ENCODE measurements at places on chromosomes 1 and 21.

GRCh38 chr21:35258521-35258920 is 209.4 kb upstream of the RUNX1 start:
- DNase-seq = no peak

GRCh38 chr1:42431514-42431913 is 24.3 kb downstream of the ZMYND12 start:
- DNase-seq = no peak

GRCh38 chr1:209388358-209388757 is 195.2 kb upstream of the CAMK1G start:
- no peak for DNase-seq

DNA sequence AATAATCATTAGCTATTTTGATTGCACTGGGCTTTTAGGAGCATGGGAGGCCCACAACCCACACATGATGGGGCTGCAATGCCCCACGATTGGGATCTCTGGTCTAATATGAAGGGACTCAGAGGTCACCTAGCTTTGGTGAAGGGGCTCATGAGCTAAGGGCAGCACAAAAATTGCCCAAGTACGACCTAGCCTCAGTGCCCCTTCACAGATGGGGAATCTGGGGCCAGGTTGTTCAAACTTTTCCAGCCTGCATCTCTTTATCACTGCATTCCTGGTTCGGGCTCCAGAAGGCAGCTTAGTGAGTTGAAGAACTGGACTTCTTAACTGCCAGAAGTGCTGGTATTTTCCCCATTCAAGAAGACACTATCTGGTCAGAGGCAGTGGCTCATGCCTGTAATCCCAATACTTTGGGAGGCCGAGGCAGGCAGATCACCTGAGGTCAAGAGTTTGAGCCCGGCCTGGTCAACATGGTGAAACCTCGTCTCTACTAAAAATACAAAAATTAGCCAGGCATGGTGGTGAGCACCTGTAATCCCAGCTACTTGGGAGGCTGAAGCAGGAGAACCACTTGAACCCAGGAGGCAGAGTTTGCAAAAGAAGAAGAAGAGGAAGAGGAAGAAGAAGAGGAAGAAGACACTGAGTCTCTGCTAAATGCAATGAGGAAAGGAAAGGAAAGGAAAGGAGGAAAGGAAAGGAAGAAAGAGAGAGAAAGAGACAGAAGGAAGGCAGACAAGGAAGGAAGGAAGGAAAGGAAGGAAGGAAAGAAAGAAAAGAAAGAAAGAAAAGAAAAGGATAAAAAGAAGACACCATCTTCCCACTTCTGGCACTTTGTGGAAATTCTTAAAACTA is 258.5 kb upstream of the IRF2BP2 start:
- no peak for DNase-seq

DNA sequence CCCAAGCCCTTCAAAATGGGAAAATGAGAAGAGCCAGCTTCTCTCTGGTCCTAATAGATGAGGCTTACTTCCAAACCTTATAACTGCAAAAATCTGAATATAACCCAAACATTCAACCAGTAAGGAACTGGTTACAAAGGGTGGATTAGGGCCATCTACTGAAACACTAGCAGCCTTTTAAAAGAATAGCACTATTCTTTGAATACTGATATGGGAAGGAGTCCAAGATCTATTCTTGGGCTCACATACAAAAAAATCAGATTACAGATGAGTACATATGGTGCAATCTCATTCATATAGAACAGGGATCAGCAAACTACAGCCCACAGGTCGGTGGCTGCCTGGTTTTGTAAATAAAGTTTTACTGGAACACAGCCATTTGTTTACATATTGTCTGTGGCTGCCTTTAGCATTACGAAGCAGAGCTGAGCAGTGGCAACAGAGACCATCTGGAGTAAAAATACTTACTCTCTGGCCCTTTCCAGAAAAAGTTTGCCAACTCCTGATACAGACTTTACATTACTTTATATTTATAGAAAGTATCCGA is 167.7 kb downstream of the ZSCAN20 start:
- DNase-seq = no peak

DNA sequence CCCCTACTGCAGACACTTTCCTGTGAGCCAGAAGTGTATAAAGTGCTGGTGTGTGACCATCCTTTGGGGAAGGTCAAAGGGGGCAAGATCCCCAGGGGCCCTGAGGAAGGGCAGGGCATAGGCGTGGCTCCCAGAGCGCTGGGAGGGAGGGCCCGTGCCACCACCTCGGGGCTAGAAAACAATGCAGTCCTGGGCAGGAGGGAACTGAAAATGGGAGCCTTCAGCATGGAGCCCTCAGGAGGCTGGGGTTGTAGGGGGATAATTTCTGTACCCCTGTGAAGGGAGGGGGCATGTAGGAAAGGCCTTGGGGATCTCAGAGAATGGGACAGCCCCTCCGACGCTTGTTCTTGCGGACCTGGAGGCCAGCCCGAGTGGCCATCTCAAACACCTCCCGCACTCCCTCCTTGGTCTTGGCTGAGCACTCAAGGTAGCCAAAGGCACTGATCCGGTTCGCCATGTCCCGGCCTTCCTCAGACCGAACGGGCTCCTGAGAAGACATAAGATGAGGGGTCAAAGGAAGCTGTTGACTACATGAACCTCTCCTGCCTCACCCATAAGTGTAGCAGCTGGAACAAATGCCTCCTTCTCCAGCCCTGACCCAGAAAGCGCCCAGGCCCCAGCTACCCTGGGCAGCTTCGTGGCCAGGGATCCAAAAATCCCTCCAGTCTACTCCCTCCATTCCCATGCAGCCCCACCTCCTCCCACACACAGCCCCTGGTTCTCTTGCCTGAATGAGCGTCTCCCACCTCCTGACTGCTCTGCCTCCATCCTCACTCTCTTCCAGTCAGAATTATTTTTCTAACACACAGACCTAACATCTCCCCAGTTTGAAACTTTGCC is 5.5 kb downstream of the RHOC start:
- DNase-seq = no peak

DNA sequence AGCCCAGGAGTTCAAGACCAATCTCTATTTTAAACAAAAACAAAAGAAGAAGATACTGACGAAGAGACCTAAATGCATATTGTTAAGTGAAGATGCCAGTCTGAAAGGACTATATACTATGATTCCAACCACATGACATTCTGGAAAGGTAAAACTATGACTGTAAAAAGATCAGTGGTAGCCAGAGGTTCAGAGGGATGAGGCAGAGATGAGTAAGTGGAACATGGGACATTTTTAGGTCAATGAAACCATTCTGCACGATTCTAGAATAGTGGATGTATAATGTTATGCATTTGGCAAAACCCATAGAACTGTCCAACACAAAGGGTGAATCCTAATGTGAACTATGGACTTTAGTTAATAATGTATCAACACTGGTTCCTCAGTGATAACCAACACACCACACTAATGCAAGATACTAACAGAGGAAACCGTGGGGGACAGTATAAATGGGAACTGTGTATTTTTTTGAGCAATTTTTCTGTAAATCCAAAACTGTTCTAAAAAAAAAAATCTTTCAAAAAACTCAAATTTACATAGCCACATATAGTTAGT is 8.2 kb downstream of the RC3H1 start:
- no peak for DNase-seq

DNA sequence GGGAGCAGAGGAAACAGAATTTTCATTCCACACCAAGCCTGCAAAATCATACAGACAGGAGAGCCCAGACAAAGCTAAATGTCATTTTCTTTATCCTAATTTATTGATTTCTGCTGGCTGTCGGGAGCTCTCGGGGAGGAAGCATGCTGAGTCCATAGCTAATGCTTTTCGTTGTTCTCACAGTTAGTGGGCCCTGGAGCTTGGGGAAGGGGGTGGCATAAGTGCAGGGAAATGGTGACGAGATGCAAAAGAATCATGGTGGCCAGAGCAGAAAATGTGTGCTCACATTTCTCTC is 202.4 kb downstream of the TOMM20 start:
- no peak for DNase-seq

GRCh38 chr1:40477678-40478053 is 576 bp downstream of the ZFP69 start:
- DNase-seq = peak; percentile 27
